Prostate gland (tissue), 2 donors: ENCODE measurements at places on chromosomes 11 and 22. TPM values are rescaled to one million over a fixed set of nuclear protein-coding genes. Genes with fewer than 3 reads are reported as not detected.

GRCh38 chr11:16871368-16871767 is 132.9 kb downstream of the C11orf58 start:
- DNase-seq = no peak
- H3K36me3 ChIP-seq = no peaks in the 10 kb centered on the region
- no peaks in the 10 kb centered on the region for H3K4me1 ChIP-seq
- H3K27ac ChIP-seq = no peak overlapping the region
- H3K27me3 ChIP-seq = no peaks in the 10 kb centered on the region
- no peak overlapping the region for H3K4me3 ChIP-seq

GRCh38 chr22:32722441-32722840 is 79.1 kb upstream of the TIMP3 start:
- no peak overlapping the region for H3K27ac ChIP-seq
- DNase-seq = no peak
- no peak overlapping the region for H3K4me3 ChIP-seq
- H3K36me3 ChIP-seq = no peaks in the 10 kb centered on the region

GRCh38 chr11:10365045-10365444 is 60.2 kb downstream of the ADM start:
- H3K4me1 ChIP-seq = no peaks in the 10 kb centered on the region
- no peak for DNase-seq
- no peaks in the 10 kb centered on the region for H3K27me3 ChIP-seq
- no peak overlapping the region for H3K4me3 ChIP-seq
- H3K36me3 ChIP-seq = no peaks in the 10 kb centered on the region

Gene APOA5
- total RNA-seq = 0.87 TPM

Gene NXPE2
- total RNA-seq = 0.68 TPM

Gene MDK
- 164 TPM for total RNA-seq

Gene CRYBB1
- total RNA-seq = not detected
